Mammary epithelial cell (primary cell): ENCODE measurements at places on chromosomes 5 and 9. TPM values are rescaled to one million over a fixed set of nuclear protein-coding genes. Genes with fewer than 3 reads are reported as not detected.

DNA sequence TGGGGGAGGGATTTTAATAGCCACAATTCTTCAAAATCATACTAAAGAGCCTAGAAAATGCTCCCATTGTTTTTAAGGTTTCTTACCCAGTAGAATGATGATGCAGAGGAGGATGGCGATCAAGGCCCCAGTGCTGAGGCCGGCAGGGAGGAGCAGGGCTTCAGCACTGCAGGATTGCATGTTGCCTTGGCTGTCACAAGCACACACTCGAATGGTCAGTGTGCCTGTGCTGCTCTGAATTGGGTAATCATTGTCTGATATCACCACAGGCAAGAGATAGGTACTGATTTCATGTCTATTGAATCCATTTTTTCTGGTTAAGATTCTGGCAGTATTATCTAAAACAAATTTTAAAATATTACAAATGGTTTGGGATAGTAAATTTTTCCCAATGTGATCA, 153.3 kb downstream of the CDH10 start:
- DNase-seq, result no peak

GRCh38 chr9:87910821-87911220, 6.9 kb upstream of the SPATA31C1 start:
- DNase-seq, result no peak

DNA sequence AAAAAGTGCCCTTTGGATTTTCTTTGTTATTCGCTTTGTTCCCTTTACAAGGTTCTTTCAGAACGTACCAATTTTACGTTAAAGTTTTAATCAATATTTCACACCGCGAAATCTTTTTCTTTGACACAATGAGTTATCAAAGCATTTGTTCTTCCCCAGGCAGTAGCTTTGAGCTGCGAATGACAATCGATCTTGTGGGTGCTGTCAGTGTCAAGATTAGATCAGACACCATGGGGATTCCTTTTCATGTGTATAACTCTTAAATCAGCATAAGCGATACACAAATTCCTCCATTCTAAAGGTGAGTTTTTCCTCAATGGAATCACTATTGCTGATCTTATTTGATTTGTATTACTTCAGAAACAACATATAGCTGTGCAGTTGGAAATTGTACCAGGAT, 145.5 kb downstream of the ST8SIA4 start:
- DNase-seq, result no peak

The BTNL3 gene
- not detected in 2 replicates for total RNA-seq

The SPINK13 gene
- not detected for total RNA-seq
